Activated CD4-positive, alpha-beta T cell treated with anti-CD3 and anti-CD28 coated beads for 36 hours (primary cell): ENCODE measurements at places on chromosomes 6 and 20. TPM values are rescaled to one million over a fixed set of nuclear protein-coding genes. Genes with fewer than 3 reads are reported as not detected.

The PTGIS gene
- total RNA-seq = 0.43 TPM

DNA sequence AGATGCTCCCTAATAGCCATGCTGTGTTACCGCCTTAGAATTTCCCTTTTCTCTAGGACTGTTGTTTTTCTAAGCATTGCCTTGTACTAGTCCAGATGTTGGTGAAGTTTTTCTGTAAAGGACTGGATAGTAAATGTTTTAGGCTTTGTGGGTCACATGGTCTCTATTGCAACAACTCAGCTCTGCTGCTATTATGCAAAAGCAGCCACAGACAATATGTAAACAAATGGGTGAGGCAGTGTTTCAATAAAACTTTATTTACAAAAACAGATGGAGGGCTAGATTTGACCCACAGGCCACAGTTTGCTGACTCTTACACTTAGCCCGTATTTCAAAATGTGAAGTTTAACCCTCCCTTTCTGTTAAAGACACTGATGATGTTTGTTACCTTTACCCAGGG lies 207.6 kb upstream of the MYLIP start:
- no peak overlapping the region for H3K27ac ChIP-seq
- peaks cover 2% of the 10 kb centered on the region for H3K27me3 ChIP-seq
- DNase-seq = no peak
- no peaks in the 10 kb centered on the region for H3K4me1 ChIP-seq

DNA sequence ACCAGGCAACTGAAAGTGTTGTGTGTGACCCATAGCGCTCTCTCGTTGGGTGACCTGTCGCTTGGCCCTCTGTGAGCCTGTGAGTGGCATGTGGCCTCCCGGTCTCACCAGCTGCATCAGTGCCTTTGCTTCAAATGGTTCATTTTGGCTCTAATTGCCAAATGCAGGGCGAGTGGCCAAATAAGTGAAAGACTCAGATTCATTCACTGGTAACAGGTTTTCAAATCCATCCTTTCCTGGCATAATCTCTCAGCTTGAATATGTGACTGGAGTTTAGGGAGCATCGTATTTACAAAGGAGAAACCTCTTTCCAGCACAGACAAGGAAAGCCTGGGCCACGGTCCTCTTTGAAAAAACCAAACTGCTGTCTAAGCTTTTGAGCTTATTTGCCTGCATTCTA lies 321.6 kb upstream of the QKI start:
- no peak overlapping the region for H3K27ac ChIP-seq
- H3K4me3 ChIP-seq = no peak overlapping the region
- no peaks in the 10 kb centered on the region for H3K36me3 ChIP-seq

- H3K4me1 ChIP-seq = no peaks in the 10 kb centered on the region
- no peaks in the 10 kb centered on the region for H3K36me3 ChIP-seq
- DNase-seq = no peak
- H3K27ac ChIP-seq = no peak overlapping the region
Observed at GRCh38 chr6:140636271-140636907, 1261.9 kb upstream of the CITED2 start.

DNA sequence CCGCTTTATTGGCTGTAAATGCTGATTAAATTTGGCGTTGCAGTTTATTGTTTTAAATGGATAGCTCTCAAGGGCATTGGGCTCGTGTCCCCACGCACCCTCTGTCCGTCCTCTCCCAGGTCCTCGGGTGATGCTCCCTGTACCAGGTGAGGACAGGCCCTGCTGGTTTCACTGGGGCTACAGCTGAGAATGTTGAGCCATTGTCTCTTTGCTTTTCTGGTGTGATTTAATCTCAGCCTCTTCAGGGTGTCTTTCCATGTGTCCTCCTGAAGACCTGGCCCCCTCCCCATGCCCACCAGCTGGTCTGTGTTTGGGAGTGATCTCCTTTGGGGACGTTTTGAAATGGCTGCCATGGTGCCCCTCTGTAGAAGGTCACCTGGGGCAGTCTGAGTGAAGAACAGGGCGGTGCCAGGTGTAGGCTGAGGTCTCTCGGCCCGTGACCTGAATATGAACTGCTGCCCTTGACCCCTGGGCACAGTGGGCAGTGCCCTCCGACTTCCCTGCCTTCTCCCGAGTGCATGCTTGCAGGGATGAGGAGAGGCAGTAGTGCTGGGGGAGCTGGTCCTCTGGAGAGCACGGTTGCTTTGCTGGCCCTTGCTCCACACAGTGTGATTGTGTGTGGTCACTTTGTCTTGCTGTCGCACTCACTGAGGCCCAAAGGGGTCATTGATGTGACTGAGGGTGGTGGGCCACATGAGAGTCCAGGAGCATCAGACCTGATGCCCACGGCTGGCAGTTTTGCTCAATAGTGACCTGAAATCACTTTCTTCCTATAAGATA lies 12.4 kb upstream of the C20orf204 start:
- H3K27me3 ChIP-seq = no peaks in the 10 kb centered on the region
- no peak overlapping the region for H3K27ac ChIP-seq
- no peak for DNase-seq
- no peak overlapping the region for H3K4me3 ChIP-seq
- no peaks in the 10 kb centered on the region for H3K4me1 ChIP-seq

DNA sequence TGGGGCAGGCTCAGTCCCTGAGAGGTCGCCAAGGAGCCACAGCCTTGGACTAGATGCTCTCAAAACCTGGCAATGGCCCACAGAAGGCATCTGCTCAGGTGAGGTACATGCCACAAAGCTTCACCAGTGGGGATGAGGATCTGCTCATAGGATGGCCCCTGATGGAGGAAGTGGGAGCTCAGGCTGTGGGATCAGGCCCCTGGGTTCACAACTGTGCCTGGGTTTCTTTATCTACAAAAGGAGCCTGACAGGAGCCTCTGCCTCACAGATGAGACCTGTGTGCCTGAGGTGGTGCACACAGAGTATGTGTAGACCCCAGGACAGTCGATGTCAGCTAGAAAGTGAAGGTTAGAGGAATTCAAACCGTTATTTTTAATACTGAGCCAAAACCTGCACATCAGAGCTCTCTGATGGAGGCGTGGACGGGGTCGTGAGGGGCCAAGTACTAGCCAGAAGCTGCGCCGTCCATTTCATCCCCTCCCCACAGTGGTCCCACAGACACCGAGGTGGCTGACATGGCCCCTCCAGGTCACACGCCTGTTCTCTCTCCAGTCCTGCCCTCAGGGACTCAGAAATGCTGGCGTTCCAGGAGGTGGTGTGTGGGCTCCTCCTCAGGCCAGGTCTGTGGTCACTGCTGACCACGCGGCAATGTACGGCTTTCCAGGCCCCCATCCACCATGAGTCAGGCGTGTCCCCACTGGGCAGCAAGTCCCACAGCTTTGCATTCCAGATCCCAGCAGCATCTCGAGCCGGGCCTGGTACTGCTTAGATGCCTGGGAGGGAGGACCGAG lies 33.3 kb downstream of the NTSR1 start:
- H3K36me3 ChIP-seq = no peaks in the 10 kb centered on the region
- H3K4me3 ChIP-seq = no peak overlapping the region
- peaks cover 3% of the 10 kb centered on the region for H3K27me3 ChIP-seq
- H3K4me1 ChIP-seq = peaks cover 55% of the 10 kb centered on the region
